ENCODE measurements at places on chromosomes 5 and 9.

GRCh38 chr5:139655727-139656271, 7.7 kb downstream of the CXXC5 start:
- no peak for DNase-seq

DNA sequence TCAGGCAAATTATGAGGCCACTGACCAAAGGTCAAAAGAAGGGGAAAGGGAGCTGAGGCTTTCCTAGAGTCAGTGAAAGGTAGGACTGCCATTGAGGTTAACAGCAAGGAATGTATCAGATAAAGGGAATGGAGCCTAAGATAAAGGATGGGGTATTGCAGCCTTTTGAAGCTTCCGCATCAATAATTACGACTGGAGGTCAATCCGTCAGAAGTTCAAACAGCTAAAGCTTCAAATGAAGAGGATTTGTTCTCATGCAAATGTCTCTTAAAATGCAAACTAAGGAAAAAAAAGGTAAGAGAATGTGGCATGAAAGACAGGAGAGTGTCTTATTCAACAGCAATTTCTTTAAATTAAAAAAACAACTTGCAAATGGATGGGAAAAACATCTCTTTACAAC, 341.1 kb upstream of the RGMB start:
- no peak for DNase-seq

DNA sequence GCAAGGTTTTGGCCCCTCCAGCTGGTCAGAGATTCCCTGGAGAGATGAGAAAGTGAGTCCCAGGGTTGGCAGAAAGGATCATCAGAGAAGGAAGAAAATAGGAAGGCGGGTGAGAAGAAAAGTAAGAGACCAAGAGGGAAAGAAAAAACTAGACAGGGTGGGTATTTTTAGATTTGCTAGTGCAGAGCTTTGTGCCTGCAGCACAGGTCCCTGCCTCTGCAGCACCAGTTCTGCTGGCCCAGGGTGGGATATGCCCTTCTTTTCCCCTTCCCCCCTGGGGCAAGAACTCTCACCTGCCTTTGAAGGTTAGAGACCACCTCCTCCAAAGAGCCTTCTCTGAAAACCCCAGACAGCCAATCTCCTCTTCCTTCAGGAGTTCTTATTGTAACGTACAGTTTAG, 90.3 kb upstream of the EGFLAM start:
- DNase-seq, result no peak

GRCh38 chr9:115088860-115089259, 29.1 kb downstream of the TNC start:
- DNase-seq, result no peak

DNA sequence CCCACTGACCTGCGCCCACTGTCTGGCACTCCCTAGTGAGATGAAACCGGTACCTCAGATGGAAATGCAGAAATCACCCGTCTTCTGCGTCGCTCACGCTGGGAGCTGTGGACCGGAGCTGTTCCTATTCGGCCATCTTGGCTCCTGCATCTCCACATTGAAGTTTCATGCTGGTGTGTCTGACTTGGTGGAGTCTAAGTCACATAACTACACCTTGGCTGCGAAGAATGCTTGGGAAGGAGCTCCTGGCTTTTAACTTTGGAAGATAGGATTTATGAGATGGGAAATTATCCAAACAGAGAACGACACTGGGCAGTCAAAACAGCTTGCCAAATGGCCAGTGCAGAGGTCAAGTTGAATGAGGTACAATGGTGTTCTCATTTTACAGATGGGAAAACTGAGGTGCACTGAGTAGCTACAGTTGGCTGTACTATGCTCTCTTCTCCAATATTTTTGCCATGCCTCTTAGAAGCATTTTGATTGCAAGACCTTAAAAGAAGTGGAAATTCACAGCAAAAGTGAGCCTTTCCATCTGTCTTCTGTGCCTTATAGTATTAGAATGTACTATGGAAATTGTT, 36.7 kb downstream of the CCDC192 start:
- no peak for DNase-seq

DNA sequence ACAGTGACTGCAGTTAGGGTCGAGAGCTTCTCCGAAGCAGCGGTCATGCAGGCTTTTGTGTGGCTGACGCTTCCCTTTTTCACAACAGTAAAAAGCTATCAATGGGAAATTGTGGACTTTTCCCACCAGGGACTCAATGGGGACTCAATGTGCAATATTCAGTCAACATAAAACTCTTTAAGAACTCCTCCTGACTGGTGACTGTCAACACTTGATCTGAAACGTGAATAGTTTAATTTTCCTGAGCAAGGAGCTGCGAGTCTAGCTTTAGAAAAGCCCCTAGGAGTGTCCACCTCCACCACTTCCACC, 28.7 kb downstream of the EXOC3 start:
- no peak for DNase-seq

GRCh38 chr5:154211641-154212390, 21.3 kb downstream of the GALNT10 start:
- peak; percentile 42 for DNase-seq

DNA sequence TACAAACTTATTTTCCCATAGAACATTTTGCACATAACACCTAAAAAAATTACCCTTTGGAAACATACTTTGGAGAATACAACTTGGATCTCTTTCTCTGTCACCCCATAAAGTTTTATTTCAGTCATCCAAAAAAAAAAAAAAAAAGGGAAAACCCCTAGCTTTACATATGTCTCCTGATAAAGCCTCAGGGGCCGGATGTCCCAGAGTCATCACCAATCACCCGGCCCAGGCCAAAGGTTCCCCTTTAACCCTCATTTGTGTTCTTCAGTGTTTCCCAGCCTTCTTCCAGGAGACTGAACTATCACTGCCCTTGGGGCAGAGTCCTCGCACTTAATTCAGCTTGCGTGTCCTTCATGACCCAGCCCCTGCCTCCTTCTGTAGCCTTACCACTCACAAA, 28.8 kb downstream of the ANXA6 start:
- DNase-seq, result no peak

GRCh38 chr9:122672481-122672880, 2.4 kb upstream of the OR1L3 start:
- DNase-seq, result no peak

GRCh38 chr5:132525299-132525724, 18.0 kb downstream of the IL5 start:
- DNase-seq, result no peak

DNA sequence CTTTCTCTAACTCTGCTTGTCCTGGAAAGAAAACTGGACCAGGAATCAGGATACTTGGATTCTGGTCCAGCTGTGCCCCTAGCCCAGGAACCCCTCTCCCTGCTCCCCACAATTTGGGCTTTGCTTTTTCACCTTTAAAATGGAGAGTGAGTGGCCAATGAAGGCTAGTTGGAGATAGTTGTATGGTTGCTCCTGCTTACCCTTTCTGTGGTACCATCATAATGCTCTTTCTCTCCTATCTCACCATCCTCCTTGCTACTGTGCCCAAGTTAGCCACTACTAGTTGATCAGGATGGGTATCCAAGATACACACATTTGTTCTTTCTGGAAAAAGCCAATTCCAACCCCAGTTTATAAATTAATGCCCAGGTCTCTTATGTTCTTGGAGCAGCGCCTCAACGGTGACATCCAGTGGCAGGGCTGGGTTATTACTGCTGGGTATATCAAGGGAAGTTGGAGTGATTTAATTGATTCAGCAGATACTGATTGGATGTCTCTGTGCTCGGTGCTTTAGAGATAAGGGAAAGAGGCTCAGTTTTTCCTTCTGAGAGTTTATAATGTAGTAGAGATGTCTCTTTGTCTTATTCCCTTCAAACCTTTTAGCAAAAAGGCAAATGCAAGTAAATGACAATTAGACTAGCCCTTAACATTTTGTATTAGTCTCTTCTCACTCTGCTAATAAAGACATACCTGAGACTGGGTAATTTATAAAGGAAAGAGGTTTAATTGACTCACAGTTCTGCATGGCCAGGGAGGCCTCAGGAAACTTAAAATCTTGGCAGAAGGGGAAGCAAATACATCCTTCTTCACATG, 38.5 kb downstream of the FAXDC2 start:
- DNase-seq, result peak; percentile 61

DNA sequence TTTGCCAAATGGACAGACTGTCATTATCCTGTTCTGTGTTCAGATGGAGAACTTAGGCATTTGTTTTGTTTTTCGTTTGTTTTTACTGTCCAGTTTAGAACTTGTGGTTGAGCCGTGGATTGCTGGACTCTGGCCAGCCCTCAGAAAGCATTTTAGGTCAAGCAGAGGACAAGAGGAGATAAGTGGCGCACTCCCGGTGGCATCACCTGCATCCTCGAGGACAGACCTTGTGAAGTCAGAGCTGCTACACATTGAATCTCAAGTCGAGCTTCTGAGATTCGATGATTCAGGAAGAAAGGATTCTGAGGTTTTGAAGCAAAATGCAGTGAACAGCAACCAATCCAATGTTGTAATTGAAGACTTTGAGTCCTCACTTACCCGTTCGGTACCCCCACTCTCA, 8.9 kb downstream of the MTRR start:
- DNase-seq, result no peak

DNA sequence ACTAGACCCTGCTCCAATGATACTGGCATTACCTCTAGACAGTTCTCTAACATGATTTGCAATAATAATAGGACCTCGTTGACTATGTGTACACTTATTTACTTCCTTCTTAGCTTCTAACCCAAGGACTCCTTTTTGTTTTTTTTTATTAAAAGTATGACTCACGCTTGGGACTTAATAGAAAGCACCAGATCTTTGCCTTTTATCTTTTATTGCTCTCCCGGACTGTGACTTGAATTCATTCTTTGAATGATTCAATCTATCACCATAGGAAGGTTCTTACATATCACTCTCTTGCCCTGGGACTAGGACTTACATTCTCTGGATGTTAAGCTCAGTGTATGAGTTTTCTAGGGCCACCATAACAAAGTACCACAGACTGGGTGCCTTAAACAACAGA, 9.0 kb downstream of the C9 start:
- peak; percentile 48 for DNase-seq

GRCh38 chr5:756171-756570, 28.4 kb downstream of the ZDHHC11B start:
- no peak for DNase-seq

DNA sequence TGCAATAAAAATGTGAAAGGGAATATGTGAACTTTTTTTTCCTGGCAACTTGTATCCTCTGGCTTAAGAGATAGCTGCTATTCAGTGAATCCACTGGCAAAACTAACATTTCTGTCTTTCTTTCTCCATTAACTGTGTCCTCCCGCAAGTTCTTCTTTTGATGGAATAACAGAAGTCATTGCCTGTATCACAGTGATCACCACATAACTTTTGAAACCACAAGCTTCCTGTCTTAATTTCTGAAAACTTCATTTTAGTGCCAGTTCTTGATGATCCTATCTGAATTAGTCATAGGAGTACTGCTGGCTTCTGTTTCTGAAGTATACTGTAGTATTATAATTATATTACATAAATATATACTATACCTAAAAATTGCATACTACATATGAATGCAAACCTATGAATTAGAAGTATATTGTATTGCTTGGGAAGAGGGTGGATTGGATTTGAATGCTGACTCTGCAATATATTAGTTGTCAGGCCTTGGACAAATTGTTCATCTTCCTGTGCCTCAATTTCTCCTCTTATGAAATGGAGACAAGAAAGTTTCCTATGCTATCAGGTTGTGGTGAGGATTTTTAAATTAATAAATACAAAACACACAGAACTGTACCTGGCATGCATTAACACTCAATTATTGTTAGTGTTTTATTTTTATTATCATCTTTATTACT, 441.6 kb downstream of the CETN3 start:
- DNase-seq, result peak; percentile 39

GRCh38 chr5:160904591-160904990, 52.6 kb upstream of the ATP10B start:
- no peak for DNase-seq

DNA sequence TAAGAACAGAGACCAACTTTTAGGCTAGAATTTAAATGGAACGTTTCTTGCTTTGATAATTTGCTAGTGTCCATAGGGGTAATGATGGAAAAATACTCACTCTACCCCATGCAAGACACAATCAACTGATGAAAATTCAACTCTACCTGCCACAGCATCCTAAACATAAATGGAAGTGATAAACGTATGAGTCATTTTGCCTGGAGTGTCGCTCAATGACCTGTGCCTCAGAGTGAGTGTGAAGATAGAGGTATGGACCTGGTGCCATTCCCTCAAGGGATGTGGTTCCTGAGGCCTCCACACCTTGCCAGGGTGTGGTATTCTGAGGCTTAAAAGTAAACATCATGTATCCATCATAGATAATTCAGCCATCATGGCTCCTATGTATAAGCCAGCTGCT, 14.0 kb downstream of the ARL14EPL start:
- DNase-seq, result no peak

- DNase-seq, result no peak
These were observed 82.1 kb downstream of the CCDC192 start for GRCh38 chr5:127785098-127785927.

DNA sequence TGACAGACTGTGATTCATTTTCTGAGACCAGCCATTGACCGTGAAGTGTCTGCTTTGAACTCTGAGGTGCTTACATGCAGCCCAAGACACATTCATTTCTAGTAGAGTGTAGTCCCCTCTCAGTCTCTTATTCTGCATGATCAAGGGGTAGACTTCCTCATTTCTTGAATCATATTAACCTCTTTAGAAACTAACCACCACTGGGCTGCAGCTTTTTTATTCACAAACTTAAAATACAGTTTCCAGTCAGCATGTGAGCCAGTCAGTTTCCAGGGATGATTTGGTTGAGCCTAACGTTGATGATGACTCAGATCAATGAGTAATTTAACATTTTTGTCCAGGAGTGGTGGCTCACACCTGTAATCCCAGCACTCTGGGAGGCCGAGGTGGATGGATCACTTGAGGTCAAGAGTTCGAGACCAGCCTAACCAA, 59.2 kb downstream of the OTULIN start:
- no peak for DNase-seq

DNA sequence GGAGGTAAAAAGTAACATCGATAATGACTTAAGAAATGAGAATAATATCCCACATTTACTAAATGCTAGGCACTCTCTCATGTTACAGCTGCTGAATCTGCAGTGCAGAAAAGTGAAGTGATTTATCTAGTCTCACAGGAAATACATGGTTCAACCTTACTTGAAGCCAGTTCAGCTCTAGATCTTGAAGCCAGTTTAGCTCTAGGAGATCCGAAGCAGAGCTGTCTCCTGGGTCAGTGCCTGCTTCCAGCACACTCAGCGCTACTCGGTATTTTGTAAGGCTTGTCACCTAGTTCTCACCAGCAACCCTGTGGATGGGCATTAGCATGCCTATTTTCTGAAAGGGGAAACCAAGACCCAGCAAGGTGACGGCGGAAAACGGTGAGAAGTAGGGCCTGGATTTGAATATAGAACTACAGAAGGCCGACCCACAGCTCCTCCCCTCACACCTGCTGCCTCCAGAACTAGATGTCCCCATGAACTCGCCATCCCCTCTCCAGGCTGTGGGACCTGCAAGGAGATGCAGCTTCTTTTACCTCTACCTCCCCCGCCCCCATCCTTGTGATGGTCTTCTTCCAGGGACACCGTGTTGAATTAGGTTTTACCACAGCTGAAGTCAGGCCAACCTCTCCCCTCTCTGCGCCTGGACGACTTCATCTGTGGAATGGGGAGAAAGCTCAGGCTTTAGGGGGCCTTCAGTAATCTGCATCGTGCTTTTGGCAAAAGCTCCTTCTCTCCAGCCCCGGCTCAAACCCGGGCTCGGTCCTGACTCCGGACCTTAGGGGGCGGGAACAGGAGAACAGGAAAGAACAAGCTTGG, 4.4 kb upstream of the MSX2 start:
- no peak for DNase-seq

- no peak for DNase-seq
These were observed 241.5 kb upstream of the CDH18 start for GRCh38 chr5:20229303-20230005.

- peak; percentile 64 for DNase-seq
These were observed 1.7 kb downstream of the MYORG start for GRCh38 chr9:34374905-34375552.

- no peak for DNase-seq
These were observed at the start of gene HSD17B3 for GRCh38 chr9:96302021-96302420. Gene HSD17B3 (minus strand): TSS chr9:96302176. CDS start chr9:96302104, 72 bp downstream.
